ENCODE measurements at places on chromosomes 2 and 18.

DNA sequence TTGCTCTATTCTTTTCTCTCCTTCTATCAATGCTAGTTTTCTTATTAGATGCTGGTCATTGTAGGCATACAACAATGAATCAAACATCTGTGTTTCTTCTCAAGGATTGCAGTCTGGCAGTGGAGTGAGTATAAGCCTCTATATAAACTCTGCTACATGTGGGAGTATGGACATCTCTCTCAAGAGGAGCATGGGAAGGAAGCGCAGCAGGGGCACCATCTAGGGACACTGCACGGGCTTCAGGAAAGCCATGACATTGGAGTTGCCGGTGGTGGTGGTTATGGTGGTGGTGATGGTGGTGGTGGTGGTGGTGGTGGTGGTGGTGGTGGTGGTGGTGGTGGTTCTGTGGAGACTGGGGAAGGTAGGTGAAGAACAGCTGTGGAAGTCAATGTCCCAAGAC is 462.6 kb downstream of the RNF144A start:
- no peak for DNase-seq

- DNase-seq = no peak
Observed at GRCh38 chr18:23599809-23600208, 13.5 kb upstream of the NPC1 start.

- DNase-seq = no peak
Observed at GRCh38 chr18:69725855-69726508, 221.7 kb downstream of the CD226 start.

DNA sequence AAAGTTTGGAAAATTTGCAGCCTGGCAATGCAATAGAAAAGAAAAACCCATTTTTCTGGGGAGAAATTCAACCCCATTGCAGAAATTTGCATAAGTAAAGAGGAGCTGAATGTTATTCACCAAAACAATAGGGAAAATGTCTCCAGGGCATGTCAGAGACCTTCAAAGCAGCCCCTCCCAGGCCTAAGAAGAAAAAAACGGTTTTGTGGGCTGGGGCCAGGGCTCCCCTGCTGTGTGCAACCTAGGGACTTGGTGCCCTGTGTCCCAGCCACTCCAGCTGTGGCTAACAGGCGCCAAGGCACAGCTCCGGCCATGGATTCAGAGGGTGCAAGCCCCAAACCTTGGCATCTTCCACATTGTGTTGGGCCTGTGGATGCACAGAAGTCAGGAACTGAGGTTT is 224.5 kb downstream of the TXNL1 start:
- no peak for DNase-seq

- DNase-seq = no peak
Observed at GRCh38 chr18:9714266-9715087, 6.4 kb downstream of the RAB31 start.

DNA sequence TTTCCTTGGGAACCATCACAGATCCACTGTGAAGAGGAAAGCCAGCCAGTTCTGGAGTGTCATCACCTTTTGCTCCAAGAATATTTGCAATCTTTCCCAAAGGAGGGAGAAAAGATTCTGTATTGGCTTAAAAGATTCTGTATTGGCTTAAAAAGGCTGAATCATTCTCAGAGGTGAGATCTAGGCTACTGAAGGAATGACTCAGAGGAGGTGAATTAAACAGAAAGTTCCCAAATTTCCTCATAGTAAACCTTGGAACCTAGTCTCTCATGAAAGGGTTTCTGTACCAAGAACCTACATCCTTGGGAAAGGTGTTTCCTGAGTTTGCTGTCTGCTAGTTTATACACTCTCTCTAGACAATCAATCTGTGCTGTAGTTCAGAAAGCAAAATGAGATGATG is 34.1 kb upstream of the GRB14 start:
- no peak for DNase-seq

- DNase-seq = no peak
Observed at GRCh38 chr2:74828543-74828942, 5.4 kb upstream of the HK2 start.

Data from CD4-positive, alpha-beta T cell treated with Interleukin-10 for 1 hour (primary cell).